ENCODE measurements at places on chromosomes 16 and 17. TPM values are rescaled to one million over a fixed set of nuclear protein-coding genes. Genes with fewer than 3 reads are reported as not detected.

Gene TBC1D3I
- total RNA-seq = 0.50 TPM

- H3K36me3 ChIP-seq = no peaks in the 10 kb centered on the region
- H3K27me3 ChIP-seq = no peaks in the 10 kb centered on the region
- no peak overlapping the region for H3K27ac ChIP-seq
- DNase-seq = no peak
Observed at GRCh38 chr17:63344383-63344782, 101.7 kb downstream of the CYB561 start.

GRCh38 chr16:60405286-60405685 is 1631.0 kb downstream of the CDH8 start:
- no peak overlapping the region for H3K4me3 ChIP-seq
- no peak overlapping the region for H3K27ac ChIP-seq
- no peaks in the 10 kb centered on the region for H3K36me3 ChIP-seq

- no peaks in the 10 kb centered on the region for H3K4me1 ChIP-seq
- peak; percentile 76 for DNase-seq
Observed at GRCh38 chr17:6374761-6375312, 60.1 kb downstream of the AIPL1 start.

Gene ESRP2
- 59.7 TPM for total RNA-seq

DNA sequence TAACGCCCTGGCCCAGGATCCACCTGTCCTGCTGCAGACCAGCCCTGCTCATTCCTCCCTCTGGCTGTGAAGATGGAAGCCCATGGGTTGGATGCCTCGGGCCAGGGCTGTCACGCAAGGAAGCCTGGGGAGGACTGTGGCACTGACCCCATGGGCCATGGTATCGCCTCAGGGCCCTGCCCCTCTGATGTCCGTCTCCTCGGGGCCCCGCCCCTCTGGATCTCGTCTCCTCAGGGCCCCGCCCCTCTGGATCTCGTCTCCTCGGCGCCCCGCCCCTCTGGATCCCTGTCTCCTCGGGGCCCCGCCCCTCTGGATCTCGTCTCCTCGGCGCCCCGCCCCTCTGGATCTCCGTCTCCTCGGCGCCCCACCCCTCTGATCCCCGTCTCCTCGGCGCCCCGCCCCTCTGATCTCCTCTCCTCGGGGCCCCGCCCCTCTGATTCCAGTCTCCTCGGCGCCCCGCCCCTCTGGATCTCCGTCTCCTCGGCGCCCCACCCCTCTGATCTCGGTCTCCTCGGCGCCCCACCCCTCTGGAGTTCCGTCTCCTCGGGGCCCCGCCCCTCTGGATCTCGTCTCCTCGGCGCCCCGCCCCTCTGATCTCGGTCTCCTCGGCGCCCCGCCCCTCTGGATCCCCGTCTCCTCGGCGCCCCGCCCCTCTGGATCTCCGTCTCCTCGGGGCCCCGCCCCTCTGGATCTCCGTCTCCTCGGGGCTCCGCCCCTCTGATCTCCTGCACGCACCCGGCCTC is 24.0 kb downstream of the METRNL start:
- no peak overlapping the region for H3K27ac ChIP-seq
- no peaks in the 10 kb centered on the region for H3K4me1 ChIP-seq
- no peak overlapping the region for H3K4me3 ChIP-seq
- H3K36me3 ChIP-seq = no peaks in the 10 kb centered on the region
- DNase-seq = no peak

DNA sequence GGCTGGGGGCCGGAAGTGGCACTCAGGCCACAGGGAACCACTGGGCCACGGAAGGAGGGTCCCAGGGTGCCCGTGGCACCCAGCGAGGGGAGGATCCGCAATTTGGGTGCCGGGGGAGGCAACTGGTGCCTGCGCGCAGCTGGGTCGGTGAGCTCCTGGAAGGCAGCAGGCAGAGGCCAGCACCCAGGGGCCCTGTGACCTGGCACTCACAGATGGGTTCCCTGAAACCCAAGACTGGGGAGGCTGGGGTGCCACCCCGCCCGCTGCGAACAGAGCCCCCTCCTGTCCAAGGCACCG is 663 bp downstream of the SSTR5 start:
- H3K27ac ChIP-seq = no peak overlapping the region
- H3K27me3 ChIP-seq = peaks cover 18% of the 10 kb centered on the region
- DNase-seq = no peak
- H3K4me3 ChIP-seq = no peak overlapping the region
- H3K4me1 ChIP-seq = peaks cover 5% of the 10 kb centered on the region

- no peaks in the 10 kb centered on the region for H3K36me3 ChIP-seq
- H3K4me1 ChIP-seq = no peaks in the 10 kb centered on the region
- H3K27me3 ChIP-seq = peaks cover 8% of the 10 kb centered on the region
- no peak overlapping the region for H3K27ac ChIP-seq
- no peak overlapping the region for H3K4me3 ChIP-seq
- peak; percentile 59 for DNase-seq
Observed at GRCh38 chr16:56532714-56533113, 12.9 kb upstream of the BBS2 start.
